ENCODE measurements at places on chromosomes 2 and 18.

GRCh38 chr2:49306925-49307324 is 152.6 kb upstream of the FSHR start:
- no peak for DNase-seq

DNA sequence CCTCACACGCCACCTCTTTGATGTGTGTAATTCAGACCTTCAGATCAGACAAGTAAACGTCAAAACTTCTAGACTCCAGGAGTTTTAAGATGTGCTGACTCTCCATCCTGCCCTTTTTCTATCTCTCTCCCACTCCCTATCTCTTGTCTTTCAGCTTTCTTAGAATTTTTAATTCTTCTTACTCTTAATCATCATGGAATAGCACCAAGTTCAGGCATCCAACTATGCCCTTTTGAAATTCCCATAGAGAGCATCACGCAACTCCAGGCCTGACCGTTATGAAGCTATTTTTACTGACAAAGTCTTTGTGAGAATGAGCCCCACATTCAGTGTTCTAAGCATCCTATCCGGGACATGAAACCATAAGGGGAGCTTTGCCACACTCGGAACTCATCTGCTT is 62.6 kb downstream of the CTAGE1 start:
- DNase-seq: no peak

- no peak for DNase-seq
Measured at GRCh38 chr2:113263546-113263945, 15.2 kb downstream of the PAX8 start.

DNA sequence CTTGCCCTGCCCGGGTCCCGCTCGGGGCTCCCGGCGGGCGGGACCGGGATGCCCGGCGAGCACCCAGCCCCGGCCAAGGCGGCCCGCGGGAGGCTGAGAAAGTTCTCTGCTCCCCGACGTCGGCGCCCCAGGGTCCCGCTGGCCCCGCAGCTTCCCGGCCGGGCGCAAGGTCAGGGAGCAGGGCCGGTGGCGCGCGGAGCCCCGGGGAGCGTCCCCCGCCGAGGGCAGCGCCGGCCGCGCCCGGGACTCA is 331 bp downstream of the SERPINE2 start:
- DNase-seq: no peak

DNA sequence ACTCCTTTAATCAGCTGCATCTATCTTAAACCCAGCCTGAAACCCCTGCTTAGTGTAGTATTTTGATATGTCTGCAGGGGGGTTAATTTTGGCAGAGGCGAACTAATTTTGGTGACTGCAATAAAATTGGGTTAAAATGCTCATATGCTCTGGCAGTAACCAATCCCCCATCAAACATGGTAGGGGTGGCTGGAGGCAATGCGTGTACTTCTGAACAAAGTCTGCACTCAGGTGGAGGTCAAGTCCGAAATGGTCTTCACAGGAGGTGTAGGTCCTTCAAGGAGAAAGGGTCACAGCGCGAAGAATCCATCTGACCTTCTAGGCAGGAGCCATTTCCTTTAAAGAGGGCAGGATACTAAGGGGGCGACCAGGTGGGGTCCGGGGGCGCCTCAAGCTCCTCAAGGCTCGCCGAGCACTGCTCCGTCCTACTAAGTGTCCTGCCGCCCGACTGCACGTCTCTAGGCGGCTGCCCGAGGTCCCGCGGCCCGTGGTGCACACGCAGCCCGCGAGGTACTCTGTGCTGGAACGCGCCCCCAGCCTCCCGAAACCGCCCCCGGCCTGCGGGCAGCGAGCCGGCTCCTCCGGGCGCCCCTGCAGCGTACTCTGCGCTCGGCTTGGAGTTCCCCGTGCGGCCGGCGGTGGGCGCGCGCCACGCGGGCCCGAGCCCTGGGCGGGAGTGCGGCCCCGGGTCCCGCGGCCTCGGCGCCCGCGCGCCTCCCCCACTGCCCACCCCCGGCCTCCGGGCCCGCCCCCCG is 1.7 kb upstream of the LDLRAD4 start:
- no peak for DNase-seq

GRCh38 chr2:55152475-55153412 is 79.3 kb downstream of the CLHC1 start:
- DNase-seq: no peak

GRCh38 chr2:8403876-8404275 is 278.0 kb upstream of the ID2 start:
- no peak for DNase-seq

DNA sequence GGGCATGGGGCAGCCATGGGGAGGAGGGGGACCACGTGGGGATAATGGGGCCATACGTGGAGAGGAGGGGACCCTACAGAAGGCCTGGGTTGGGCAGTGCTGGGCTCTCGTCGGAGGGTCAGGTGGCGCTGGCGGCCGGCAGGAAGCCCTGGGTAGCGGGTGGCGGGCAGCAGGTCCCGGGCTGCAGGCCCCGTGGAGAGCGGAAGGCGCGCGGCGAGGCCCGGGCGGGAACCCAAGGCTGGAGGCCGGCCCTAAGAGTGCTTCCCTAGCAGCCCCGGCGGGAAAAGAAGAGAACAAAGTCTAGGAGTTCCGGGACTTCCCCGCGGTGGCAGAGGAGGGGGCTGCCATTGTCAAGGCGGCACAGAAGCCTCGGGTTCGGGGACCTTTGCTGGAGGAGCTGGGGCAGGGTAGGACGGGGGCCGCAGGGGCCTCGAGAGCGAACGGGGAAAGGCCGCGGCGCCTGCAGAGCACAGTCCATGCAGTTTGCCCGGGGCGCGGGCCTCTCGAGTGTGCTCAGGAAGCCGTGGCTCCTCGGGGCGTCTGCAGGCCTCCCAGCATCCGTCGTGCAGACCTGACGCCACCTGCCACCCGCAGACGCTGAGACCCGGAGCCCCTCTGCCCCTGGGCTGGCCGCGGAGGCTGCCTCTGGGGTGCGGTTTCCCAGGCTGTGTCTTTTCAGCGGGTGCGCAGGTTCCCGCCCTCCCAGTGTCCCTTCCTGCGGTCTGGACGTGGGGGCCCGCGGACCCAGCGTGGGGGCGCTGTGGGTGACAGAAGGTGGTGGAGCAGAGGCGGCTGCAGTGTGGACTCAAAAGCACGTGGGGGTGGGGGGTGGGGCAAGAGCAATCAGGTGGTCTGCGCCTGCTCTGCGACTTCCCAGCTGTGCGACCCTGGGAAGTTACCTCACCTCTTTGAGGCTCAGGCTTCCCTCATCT is 19.4 kb upstream of the NCL start:
- DNase-seq: no peak

GRCh38 chr2:22406625-22407024 is 978.4 kb upstream of the KLHL29 start:
- DNase-seq: no peak

GRCh38 chr2:147450661-147451510 is 393.9 kb upstream of the ACVR2A start:
- no peak for DNase-seq

GRCh38 chr2:239787538-239788050 is 237.5 kb downstream of the NDUFA10 start:
- no peak for DNase-seq
